ENCODE measurements at places on chromosomes 6 and 20.

- no peak overlapping the region for H3K4me3 ChIP-seq
- H3K36me3 ChIP-seq: no peaks in the 10 kb centered on the region
- no peak overlapping the region for H3K27ac ChIP-seq
- peaks cover 1% of the 10 kb centered on the region for H3K4me1 ChIP-seq
- H3K27me3 ChIP-seq: peaks cover 8% of the 10 kb centered on the region
These were observed 31.1 kb upstream of the STX16 start for GRCh38 chr20:58619864-58620431.

- H3K36me3 ChIP-seq: peaks cover 23% of the 10 kb centered on the region
- no peaks in the 10 kb centered on the region for H3K27me3 ChIP-seq
- no peak for DNase-seq
- no peak overlapping the region for H3K4me3 ChIP-seq
- H3K4me1 ChIP-seq: no peaks in the 10 kb centered on the region
- no peak overlapping the region for H3K27ac ChIP-seq
These were observed 72.6 kb downstream of the SHPRH start for GRCh38 chr6:145891565-145891964.

GRCh38 chr6:111837641-111838500, 35.4 kb downstream of the FYN start:
- peaks cover 20% of the 10 kb centered on the region for H3K36me3 ChIP-seq
- H3K27ac ChIP-seq: peak overlapping the region; percentile 91
- no peak for DNase-seq
- H3K4me3 ChIP-seq: peak overlapping the region; percentile 73

GRCh38 chr20:8912096-8912495, 156.8 kb upstream of the PLCB4 start:
- no peak overlapping the region for H3K4me3 ChIP-seq
- H3K27me3 ChIP-seq: no peaks in the 10 kb centered on the region
- H3K36me3 ChIP-seq: no peaks in the 10 kb centered on the region
- H3K27ac ChIP-seq: no peak overlapping the region

DNA sequence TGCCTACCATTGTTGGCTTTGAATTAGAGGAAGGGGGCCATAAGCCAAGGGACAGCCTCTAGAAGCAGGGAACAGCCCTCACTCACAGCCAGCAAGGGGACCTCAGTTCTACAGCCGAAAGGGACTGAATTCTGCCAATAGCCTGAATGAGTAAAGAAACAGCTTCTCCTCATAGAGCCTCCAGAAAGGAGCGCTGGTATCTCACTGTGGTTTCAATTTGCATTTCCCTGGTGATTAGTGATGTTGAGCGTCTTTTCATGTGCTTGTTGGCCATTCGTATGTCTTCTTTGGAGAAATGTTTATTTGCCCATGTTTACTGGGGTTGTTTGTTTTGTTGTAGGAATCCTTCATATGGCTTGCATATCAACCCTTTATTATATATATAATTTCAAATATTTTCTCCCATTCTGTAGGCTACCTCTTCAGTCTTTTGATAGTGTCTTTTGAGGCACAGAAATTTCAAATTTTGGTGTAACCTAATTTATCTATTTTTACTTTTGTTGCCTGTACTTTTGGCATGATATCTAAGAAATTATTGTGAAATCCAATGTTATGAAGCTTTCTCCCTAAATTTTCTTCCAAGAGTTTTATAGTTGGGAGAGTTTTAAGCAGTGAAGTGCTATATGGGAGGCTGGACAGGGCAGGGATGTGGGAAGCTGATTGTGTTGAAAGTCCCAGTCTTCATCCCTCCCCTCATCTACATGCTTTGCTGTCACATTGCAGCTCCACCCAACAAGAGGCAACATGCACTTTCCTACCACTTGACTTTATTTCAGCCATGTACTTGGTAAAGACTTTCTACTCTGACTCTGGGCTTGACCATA, 82.3 kb upstream of the SHLD1 start:
- no peak overlapping the region for H3K4me3 ChIP-seq
- peaks cover 3% of the 10 kb centered on the region for H3K27me3 ChIP-seq
- no peaks in the 10 kb centered on the region for H3K4me1 ChIP-seq
- H3K36me3 ChIP-seq: no peaks in the 10 kb centered on the region
- no peak for DNase-seq
- H3K27ac ChIP-seq: no peak overlapping the region

GRCh38 chr20:10761786-10762185, 88.0 kb upstream of the JAG1 start:
- DNase-seq: no peak
- no peaks in the 10 kb centered on the region for H3K36me3 ChIP-seq
- H3K4me1 ChIP-seq: no peaks in the 10 kb centered on the region

DNA sequence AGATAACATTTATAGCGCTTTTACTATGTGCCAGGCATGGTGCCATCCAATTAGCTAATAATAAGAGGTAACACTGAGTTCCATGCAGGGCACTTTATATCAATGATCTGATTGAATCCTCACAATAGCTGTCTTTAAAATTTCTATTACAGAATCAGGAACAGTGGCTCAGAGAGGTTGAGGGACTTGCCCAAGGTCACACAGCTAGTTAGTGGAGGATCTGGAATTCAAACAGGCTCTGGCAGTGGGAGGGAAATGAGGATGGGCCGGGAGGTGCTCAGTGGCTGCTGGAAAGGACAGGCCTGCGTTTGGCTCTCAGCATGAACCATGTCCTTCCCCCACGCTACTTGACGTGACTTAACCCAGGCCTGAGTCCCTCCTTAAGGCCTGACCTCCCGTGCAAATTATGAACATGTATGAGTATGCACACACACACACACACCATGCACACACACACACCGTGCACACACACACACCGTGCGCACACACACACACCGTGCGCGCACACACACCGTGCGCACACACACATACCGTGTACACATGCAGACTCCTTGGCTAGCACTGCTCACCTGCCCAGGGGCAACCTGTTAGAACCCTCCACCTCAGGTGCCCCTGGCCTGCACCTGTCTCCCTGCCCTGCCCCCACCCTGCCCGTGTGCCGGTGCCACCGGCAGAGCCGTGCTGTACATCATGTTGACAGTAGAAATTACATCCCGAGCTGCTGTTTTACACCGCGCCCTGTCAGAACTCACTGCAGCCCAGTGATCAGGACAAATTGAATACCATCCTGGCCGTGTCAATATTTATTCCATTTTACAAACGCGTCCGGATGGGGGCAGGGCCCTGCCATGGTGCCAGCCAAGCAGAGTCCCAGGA, 43.7 kb downstream of the CDH22 start:
- no peaks in the 10 kb centered on the region for H3K36me3 ChIP-seq
- H3K4me3 ChIP-seq: no peak overlapping the region
- H3K27me3 ChIP-seq: peaks cover 8% of the 10 kb centered on the region
- DNase-seq: no peak

DNA sequence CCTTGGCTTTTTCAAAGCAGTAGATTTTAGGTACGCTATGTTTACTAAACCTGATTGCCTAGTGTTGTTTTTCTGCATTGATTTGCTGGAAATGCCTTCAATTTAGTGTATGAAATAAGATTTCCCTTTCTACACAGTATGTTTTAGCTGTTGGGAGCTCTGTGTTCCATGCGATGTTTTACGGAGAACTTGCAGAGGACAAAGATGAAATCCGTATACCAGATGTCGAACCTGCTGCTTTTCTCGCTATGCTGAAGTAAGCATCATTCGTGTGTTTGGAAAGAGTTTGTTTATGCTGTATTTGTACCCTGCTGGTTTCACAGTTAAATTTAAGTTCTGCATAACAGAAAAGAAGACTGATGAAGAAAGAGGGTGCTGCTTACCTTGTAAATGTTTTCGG, 1.9 kb downstream of the BTBD3 start:
- no peak for DNase-seq
- H3K4me1 ChIP-seq: no peaks in the 10 kb centered on the region
- H3K27me3 ChIP-seq: peaks cover 2% of the 10 kb centered on the region
- no peak overlapping the region for H3K27ac ChIP-seq
- no peak overlapping the region for H3K4me3 ChIP-seq

Data from activated naive CD8-positive, alpha-beta T cell treated with anti-CD3 and anti-CD28 coated beads, Interleukin-2, amount 10 ng/mL, durations not matched to agents 7 days and 5 days (primary cell).